Astrocyte (in vitro differentiated cells and primary cell): ENCODE measurements at places on chromosomes 3 and 15. TPM values are rescaled to one million over a fixed set of nuclear protein-coding genes. Genes with fewer than 3 reads are reported as not detected.

DNA sequence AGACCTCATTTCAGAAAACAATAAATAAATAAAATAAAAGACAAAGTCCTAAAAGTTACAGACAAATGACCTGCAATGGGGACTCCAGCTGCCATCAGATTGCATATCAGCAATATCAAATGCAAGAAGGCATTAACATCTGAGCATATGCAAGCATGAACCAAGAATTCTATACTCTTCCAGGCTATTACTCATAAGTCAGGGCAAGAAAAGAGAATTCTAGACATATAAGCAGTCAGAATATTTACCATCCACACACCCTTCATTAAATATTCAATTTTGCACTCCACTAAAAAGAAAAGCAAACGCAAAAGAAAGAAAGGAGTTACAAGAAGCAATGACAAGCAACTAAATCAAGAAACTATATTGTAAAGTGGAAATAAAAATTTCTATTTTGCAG lies 21.1 kb downstream of the PLA2G4F start:
- no peak for DNase-seq
- no peak overlapping the region for H3K27ac ChIP-seq
- H3K36me3 ChIP-seq: no peaks in the 10 kb centered on the region
- no peak overlapping the region for H3K4me3 ChIP-seq

- no peak overlapping the region for H3K4me3 ChIP-seq
- H3K27me3 ChIP-seq: no peaks in the 10 kb centered on the region
- H3K36me3 ChIP-seq: no peaks in the 10 kb centered on the region
- H3K4me1 ChIP-seq: peaks cover 15% of the 10 kb centered on the region
These were observed 48.0 kb downstream of the EHHADH start for GRCh38 chr3:185205865-185206264.

- H3K27me3 ChIP-seq: peaks cover 18% of the 10 kb centered on the region
- no peaks in the 10 kb centered on the region for H3K36me3 ChIP-seq
- H3K27ac ChIP-seq: no peak overlapping the region
- no peaks in the 10 kb centered on the region for H3K4me1 ChIP-seq
These were observed 206.9 kb downstream of the RPLP1 start for GRCh38 chr15:69659454-69660050.

DNA sequence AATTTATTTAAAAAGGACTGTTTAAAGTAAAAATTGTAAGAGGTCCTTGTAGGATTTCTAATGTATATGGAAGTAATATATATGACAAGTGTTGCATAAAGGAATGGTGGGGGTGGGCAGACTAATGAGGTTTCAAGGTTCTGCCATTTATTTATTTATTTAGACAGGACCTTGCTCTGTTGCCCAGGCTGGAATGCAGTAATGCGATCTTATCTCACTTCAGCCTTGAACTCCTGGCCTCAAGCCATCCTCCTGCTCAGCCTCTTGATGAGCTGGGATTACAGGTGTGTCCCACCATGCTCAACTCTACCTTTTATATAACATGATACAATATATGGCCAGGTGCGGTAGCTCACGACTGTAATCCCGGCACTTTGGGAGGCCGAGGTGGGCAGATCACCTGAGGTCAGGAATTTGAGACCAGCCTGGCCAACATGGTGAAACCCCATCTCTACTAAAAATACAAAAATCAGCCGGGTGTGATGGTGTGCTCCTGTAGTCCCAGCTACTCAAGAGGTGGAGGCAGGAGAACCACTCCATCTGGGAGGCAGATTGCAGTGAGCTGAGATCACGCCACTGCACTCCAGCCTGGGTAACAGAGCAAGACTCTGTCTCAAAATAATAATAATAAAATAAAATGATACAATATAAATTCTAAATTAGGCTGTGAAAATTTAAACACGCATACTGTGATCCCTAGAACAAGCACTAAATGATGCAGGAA lies 33.8 kb upstream of the IGF2BP2 start:
- no peaks in the 10 kb centered on the region for H3K27me3 ChIP-seq
- no peaks in the 10 kb centered on the region for H3K36me3 ChIP-seq
- no peak for DNase-seq
- H3K27ac ChIP-seq: no peak overlapping the region
- no peak overlapping the region for H3K4me3 ChIP-seq
- no peaks in the 10 kb centered on the region for H3K4me1 ChIP-seq

DNA sequence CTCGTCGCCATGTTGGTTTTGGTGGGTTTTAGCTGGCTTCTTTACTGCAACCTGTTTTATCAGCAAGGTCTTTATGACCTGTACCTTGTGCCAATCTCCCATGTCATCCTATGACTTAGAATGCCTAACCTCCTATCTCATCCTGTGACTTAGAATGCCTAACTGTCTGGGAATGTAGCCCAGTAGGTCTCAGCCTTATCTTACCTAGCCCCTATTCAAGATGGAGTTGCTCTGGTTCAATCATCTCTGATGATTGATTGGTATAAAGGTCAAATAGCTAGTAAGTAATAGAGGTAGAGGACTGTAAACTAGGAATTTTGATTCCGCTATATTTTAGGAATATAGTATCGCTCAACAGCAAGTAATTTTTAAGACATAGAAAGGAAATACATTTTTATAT lies 1.3 kb upstream of the ACKR2 start:
- H3K36me3 ChIP-seq: no peaks in the 10 kb centered on the region
- DNase-seq: no peak
- peaks cover 12% of the 10 kb centered on the region for H3K4me1 ChIP-seq
- H3K4me3 ChIP-seq: no peak overlapping the region

GRCh38 chr3:69085833-69086722 lies 1.3 kb downstream of the ARL6IP5 start:
- H3K27me3 ChIP-seq: no peaks in the 10 kb centered on the region
- peak; percentile 92 for DNase-seq
- peak overlapping the region; percentile 92 for H3K27ac ChIP-seq
- H3K4me3 ChIP-seq: peak overlapping the region; percentile 98
- no peaks in the 10 kb centered on the region for H3K36me3 ChIP-seq

GRCh38 chr3:143483214-143483613 lies 363.6 kb downstream of the CHST2 start:
- no peak overlapping the region for H3K27ac ChIP-seq
- no peak overlapping the region for H3K4me3 ChIP-seq
- no peaks in the 10 kb centered on the region for H3K27me3 ChIP-seq
- no peaks in the 10 kb centered on the region for H3K36me3 ChIP-seq
- DNase-seq: no peak

- H3K4me3 ChIP-seq: no peak overlapping the region
- H3K4me1 ChIP-seq: no peaks in the 10 kb centered on the region
- no peak overlapping the region for H3K27ac ChIP-seq
These were observed 111.8 kb upstream of the TMC3 start for GRCh38 chr15:81485806-81486205.

GRCh38 chr3:15731024-15731423 lies 66.8 kb downstream of the ANKRD28 start:
- no peak overlapping the region for H3K27ac ChIP-seq
- peaks cover 59% of the 10 kb centered on the region for H3K36me3 ChIP-seq
- DNase-seq: no peak
- H3K4me3 ChIP-seq: no peak overlapping the region
- peaks cover 3% of the 10 kb centered on the region for H3K4me1 ChIP-seq
- H3K27me3 ChIP-seq: no peaks in the 10 kb centered on the region

DNA sequence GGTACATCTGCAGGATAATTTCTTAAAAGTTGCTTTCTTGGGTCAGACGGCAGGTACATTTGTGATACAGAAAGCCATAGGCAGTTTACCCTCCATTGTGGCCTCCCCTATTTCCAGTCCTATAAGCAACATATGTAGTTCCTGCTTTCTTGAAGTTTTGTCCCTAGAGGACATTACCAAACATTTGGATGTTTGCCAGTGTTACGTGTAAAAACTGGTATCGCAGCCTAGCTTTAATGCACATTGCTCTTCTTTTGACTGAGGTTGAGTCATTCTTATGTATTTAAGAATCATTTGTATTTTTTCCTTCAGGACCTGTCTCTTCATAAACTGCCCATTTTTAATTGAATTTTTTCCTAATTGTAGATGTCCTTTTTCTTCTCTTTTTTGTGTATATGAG lies 114.3 kb downstream of the DIPK2A start:
- no peaks in the 10 kb centered on the region for H3K4me1 ChIP-seq
- no peak overlapping the region for H3K4me3 ChIP-seq

DNA sequence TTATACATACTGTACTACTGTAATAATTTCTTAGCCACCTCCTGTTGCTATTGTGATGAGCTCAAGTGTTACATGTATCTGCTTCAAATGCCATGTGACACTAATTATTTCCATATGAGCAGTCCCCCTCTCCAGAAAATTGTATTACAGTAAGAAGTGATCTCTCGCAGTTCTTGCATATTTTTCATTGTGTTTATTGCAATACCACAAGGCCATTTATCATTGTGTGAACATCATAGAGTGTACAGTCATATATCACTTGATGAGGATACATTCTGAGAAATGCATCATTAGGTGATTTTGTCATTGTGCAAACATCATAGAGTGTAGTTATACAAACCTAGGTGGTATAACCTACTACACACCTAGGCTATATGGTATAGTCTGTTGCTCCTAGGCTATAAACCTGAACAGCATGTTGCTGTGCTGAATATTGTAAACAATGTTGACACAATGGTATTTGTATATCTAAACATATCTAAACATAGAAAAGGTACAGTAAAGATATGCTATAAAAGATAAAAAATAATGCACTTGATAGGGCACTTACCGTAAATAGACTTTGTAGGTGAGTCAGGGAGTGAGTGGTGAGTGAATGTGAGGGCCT lies 189.6 kb upstream of the MLF1 start:
- DNase-seq: peak; percentile 28
- H3K4me1 ChIP-seq: no peaks in the 10 kb centered on the region
- no peaks in the 10 kb centered on the region for H3K36me3 ChIP-seq
- H3K4me3 ChIP-seq: no peak overlapping the region
- no peak overlapping the region for H3K27ac ChIP-seq
- H3K27me3 ChIP-seq: no peaks in the 10 kb centered on the region

DNA sequence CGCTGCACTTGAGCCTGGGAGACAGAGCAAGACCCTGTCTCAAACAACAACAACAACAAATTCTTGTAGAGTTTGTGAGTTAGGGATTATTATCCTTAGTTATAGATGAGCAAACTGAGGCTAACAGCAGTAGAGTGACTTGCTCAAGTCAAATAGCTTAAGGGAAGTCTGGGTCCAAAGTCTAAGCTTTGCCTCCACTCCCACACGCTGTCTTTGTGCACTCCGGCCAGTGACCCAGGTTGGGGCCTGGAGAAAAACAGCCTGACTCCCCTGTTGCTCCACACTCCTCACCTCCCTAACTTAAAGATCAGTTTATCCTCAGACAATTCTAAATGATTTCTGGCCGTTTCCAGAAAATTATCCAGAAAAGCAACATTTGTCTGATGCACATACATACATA lies 9.2 kb upstream of the SIN3A start:
- peaks cover 5% of the 10 kb centered on the region for H3K36me3 ChIP-seq
- DNase-seq: no peak
- H3K27me3 ChIP-seq: no peaks in the 10 kb centered on the region
- no peak overlapping the region for H3K4me3 ChIP-seq
- H3K4me1 ChIP-seq: peaks cover 17% of the 10 kb centered on the region
- H3K27ac ChIP-seq: no peak overlapping the region

DNA sequence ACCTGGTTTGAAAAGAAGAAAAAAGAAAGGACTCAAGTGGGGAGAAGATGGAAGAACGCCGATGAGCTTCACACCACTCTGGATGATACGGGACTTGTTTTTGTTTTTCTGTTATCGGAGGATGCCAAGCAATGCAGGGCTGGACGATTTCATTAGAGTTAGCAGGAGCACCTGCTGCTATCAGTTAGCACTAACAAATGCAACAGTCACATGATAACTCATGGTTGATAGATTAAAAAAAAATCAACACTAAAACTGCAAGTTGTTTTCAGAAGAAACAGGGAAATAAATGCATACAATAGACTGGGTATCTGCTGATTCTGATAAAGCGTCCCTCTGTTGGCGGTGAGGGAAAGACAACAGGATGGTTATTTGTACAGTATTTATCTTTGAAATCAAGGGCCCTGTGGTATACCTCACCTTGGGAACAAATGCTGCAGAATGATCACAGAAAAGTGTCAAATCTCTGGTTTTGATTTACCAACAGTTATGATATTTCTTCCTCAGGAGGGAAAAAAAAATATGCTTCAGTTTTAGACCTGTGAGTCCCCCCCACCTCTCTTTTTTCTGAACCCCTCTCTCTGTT lies 575.1 kb downstream of the FOXP1 start:
- no peaks in the 10 kb centered on the region for H3K27me3 ChIP-seq
- no peak for DNase-seq
- peaks cover 19% of the 10 kb centered on the region for H3K36me3 ChIP-seq

- no peak for DNase-seq
- H3K27me3 ChIP-seq: no peaks in the 10 kb centered on the region
- no peak overlapping the region for H3K27ac ChIP-seq
- H3K36me3 ChIP-seq: no peaks in the 10 kb centered on the region
- no peak overlapping the region for H3K4me3 ChIP-seq
These were observed 657.5 kb downstream of the GRM7 start for GRCh38 chr3:7518456-7518855.

- peak; percentile 39 for DNase-seq
- peaks cover 15% of the 10 kb centered on the region for H3K4me1 ChIP-seq
- H3K4me3 ChIP-seq: no peak overlapping the region
- peak overlapping the region; percentile 46 for H3K27ac ChIP-seq
- H3K36me3 ChIP-seq: no peaks in the 10 kb centered on the region
- no peaks in the 10 kb centered on the region for H3K27me3 ChIP-seq
These were observed 159.6 kb downstream of the GREM1 start for GRCh38 chr15:32877252-32878019.

- peaks cover 16% of the 10 kb centered on the region for H3K4me1 ChIP-seq
- peak overlapping the region; percentile 83 for H3K4me3 ChIP-seq
- H3K27me3 ChIP-seq: no peaks in the 10 kb centered on the region
- DNase-seq: no peak
These were observed 107.0 kb downstream of the IQSEC1 start for GRCh38 chr3:12965999-12966846.

GRCh38 chr3:149527531-149528339 lies 53.2 kb downstream of the TM4SF4 start:
- H3K27me3 ChIP-seq: no peaks in the 10 kb centered on the region
- no peak overlapping the region for H3K4me3 ChIP-seq
- peaks cover 11% of the 10 kb centered on the region for H3K4me1 ChIP-seq

GRCh38 chr3:69697381-69697780 lies 41.9 kb upstream of the MITF start:
- no peaks in the 10 kb centered on the region for H3K4me1 ChIP-seq
- H3K36me3 ChIP-seq: no peaks in the 10 kb centered on the region
- no peak overlapping the region for H3K27ac ChIP-seq
- no peak for DNase-seq
- no peak overlapping the region for H3K4me3 ChIP-seq

GRCh38 chr3:5071061-5071460 lies 51.0 kb upstream of the ARL8B start:
- no peaks in the 10 kb centered on the region for H3K27me3 ChIP-seq
- no peak overlapping the region for H3K27ac ChIP-seq
- H3K4me1 ChIP-seq: peaks cover 8% of the 10 kb centered on the region
- H3K36me3 ChIP-seq: no peaks in the 10 kb centered on the region
- H3K4me3 ChIP-seq: no peak overlapping the region

CIB2 gene
- total RNA-seq: 6.5 and 7.4 TPM in 2 replicates

DISP2 gene
- 1.5 and 3.7 TPM in 2 replicates for total RNA-seq

AADACL2 gene
- total RNA-seq: not detected in 2 replicates

ABI3BP gene
- total RNA-seq: 1.1 and 2.1 TPM in 2 replicates

CISH gene
- total RNA-seq: 0.75 and 1.2 TPM in 2 replicates
